ENCODE measurements at places on chromosomes 5 and 9.

DNA sequence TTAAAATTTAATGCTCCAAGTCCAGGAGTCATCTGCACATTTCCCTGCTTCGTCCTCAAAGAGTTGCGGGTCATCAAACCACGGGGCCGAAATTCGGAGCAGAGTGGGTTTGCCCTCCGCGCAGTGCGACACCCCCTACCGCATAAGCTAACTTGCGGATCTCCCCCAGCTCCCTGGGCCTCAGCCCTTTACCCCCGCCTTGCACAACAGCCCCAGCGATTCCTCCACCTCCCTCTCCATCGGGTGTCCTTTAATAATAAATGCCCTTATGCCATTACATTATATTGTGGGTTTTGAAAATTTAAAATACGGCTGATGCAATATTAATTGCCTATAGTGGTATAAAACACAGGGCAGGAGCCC, 3.9 kb downstream of the POU4F3 start:
- DNase-seq, result no peak

DNA sequence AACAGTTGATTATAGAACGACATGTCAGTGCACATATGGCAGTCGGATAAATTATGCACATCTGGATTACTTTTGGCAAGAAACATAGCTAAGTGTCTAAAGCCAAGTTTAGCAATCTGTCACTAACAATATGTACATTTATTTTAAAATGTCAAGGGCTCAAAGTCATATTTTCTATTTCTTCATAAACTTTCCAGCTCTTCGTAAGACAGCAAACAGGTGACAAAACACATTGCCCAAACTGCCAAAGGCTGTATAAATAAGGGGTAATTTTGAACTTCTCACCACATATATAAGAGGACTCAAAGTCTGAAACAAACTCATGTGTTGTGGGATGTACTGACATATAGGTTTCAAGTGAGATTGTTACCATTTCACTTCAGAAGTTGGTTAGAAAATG, 237.2 kb downstream of the ARL15 start:
- no peak for DNase-seq

- no peak for DNase-seq
Measured at GRCh38 chr5:5800801-5801761, 378.6 kb downstream of the ICE1 start.

- DNase-seq, result no peak
Measured at GRCh38 chr5:112479418-112479817, 60.3 kb upstream of the EPB41L4A start.

DNA sequence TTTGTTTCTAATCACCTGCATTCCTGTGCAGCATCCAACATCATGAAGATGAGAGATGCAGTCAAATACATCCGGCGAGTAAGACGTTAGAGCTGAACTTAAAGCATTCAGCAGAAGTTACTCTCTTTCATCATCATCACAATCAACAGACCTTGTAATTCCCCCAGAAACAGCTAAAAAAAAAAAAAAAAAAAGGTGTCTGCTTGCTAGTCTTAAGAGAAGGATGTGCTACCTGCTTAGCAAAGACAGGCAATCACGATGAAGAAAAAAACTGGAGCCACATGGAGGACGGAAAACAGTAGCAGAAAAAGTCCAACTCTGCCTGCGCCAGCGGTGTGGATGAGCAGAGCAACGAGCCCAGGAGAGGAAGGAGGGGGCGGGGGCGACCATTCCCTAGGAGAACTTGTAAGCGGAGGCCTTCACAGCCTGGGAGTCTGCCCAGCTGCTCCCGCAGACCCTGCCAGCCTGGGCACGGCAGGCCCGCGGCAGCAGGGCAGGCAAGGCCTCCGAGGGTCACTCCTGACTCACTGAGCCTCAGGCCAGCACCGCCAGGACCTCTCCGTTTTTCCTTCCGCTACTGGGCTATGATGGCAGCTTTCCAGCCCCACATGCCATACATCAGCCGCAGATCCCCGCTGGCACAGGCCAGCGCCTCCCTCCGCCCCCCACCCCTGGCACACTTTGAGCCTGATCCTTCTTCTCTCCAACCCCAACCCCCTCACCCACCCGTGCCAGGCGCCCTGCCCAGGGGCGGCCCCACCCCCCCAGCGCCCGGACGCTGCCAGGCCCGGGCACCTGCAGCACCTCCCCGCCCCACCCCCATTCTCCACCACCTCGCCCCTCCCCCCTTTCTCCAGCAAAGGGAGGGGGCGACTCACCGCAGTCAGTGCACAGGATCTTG, 1.4 kb downstream of the NRG2 start:
- DNase-seq, result peak; percentile 64

GRCh38 chr9:104776797-104777196, 12.9 kb downstream of the NIPSNAP3B start:
- no peak for DNase-seq

GRCh38 chr9:138013836-138014562, 136.4 kb downstream of the CACNA1B start:
- no peak for DNase-seq

DNA sequence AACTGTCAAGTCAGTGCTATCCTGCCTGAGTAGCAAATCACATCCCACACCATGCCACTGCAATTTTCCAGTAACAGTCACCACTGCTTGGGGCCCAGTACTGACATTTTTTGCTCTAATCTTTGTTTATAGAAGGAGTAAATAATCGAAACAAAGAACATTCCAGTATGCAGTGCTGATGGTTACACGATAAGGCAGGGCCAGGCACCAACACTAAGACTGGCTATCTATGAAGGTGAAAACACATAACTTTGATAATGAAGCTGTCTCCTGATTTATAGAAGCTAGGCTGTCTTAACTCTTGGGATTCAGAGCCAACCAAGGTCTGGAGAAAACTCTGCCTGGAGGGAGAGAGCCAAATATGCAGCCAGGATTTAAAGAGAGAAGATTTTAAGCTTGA, 365.3 kb downstream of the BNC2 start:
- no peak for DNase-seq

DNA sequence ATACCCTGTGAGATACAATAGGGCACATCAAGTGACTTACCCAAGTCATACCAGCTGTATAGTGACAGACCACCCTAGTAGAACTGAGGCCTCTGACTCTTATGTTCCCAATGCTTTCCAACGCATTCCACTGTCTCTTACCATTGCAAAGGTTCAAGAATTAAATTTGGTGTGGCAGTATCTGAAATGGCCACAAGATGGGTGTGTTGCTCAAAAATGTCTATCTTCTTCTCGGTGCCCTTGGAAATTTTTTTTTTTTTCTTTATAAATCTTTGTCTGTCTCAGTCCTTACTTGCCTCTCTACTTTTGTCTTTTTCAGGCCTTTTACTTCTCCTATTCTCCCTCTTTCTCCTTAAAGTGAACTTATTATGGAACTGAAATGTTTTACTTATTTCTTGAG, 48.4 kb downstream of the GPR21 start:
- DNase-seq, result peak; percentile 54

GRCh38 chr9:104968025-104968982, 40.3 kb upstream of the ABCA1 start:
- peak; percentile 93 for DNase-seq

DNA sequence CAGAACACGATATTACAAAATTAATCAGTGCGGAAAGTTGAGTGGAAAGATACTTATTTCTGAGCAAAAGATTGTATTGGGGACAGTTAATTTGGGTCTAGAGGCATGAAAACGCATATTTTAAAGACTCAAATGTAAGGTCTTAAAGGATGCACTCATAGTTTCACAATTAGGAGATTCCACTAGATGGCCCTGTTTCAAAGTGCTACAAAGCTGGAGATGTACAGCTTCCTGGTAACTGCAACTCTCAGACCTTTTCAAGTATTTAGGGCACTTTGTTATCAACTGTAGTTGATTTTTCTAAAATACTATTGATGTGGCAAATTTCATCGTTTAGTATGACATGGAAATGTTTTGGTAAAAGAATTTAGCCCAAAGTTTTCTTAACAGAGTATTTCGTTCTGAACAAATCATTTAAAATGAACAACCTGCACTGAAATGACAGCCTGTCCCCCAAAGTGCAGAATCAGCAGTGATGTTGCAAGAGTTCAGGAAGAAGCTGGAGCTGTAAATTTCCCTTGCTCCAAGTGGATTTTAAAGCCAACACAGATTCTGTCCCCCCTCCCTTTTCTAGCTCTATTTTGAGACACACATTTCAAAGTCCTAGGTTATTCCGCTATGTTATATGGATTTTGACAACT, 16.2 kb upstream of the NDUFB6 start:
- DNase-seq, result peak; percentile 57

GRCh38 chr9:133861086-133861485, 122.9 kb upstream of the SARDH start:
- DNase-seq, result no peak

DNA sequence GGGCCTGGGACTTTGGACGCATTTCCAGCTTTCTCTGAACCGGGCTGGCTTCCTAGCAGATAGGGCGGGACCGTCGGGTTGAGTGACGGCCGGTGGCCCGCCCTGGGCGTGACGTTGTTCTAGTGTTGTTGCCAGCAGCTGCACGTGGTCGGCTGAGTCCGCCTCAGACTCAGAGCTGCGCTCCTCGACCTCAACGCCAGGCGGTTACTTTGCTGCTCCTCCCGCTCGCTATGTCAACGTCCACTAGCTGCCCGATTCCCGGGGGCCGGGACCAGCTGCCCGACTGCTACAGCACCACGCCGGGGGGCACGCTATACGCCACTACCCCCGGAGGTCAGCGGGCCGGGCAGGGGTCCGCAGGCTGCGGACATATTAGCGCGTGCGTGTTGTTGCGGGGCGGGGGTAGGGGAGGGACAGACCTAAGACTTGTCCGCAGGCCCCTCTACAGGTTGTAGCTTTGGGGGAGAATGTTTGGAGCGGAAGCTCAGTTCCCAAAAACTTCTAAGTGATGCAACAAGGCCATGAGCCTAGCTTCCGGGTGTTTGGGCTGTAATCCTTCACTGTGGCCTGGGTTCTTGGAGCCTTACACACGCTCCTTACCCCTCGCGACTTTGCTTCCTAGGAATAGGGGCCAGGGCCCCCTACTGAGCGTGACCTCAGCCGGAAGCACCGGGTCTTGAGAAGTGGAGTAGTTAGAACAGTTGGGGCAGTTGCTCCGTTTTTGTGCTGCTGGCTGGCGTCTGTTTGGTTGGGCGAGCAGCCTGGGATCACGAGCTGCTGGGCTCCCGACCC, at the start of gene EIF4EBP3:
TSS of gene EIF4EBP3 (plus strand) at position 155 of the 792 bp plus-strand sequence. CDS start at position 231, 76 bp downstream.
- DNase-seq, result peak; percentile 98

DNA sequence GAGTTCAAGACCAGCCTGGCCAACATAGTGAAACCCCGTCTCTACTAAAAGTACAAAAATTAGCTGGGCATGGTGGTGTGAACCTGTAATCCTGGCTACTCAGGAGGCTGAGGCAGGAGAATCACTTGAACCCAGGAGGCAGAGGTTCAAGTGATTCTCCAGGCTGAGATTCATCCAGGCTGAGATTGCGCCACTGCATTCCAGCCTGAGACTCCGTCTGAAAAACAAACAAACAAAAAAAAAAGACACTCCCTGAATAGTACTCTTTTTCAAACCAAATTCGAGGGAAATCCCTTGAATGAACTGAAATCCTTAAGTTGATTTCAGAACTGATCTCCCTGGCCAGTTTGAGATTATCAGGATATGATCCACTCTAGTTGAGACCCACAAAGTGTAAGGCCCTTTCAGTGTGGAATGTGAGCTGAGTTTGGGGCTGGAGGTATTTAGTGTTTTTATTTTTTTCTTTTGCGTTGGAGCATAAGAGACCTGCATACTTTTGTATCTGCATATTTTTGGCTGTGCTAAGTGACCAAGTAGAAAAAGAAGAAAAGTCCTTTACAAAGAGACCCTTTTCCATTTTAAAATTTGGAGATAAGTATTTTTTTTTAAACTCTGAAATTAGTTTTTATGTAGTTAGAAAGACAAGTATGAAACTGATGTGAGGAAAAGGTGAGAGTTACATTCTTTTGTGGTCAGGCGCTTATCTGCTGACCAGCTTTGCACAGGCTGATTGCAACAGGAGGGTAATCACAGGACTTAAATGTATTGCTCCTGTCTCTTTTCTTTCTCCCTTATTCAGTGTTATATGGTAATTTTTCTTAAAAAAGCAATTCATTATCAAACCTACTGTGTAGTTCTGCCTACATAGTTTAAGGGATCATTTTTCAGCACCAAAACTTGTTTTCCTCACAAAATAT, 42.9 kb downstream of the TMEFF1 start:
- peak; percentile 16 for DNase-seq

GRCh38 chr9:109493648-109494047, 4.5 kb downstream of the PTPN3 start:
- DNase-seq, result no peak

DNA sequence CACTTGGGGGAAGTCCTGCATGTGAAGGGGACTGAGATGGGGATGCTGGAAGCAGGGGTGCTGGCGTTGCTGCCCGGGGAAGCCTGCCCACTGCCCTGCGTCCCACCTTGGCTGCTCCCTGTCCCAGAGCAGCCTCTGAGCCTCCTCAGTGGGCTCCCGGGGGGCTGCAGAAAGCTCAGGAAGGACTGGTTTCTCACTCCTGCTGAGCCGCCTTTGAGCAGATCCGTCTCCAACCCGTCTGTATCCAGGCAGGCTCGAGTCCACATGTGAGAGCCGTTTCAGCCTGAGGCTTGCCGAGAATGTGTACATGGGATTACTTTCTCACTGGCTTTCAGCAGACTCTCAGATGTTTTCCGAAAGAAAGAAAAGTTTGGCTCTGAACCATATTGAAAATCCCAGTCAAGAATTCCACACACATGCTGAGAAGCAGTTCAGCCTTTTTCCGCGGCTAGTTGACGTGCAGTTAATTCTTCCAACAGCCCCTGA, 95.3 kb upstream of the COL5A1 start:
- peak; percentile 39 for DNase-seq

- DNase-seq, result no peak
Measured at GRCh38 chr5:90542827-90543519, 13.6 kb upstream of the LYSMD3 start.

- no peak for DNase-seq
Measured at GRCh38 chr5:151480384-151481293, 33.2 kb downstream of the SLC36A1 start.

DNA sequence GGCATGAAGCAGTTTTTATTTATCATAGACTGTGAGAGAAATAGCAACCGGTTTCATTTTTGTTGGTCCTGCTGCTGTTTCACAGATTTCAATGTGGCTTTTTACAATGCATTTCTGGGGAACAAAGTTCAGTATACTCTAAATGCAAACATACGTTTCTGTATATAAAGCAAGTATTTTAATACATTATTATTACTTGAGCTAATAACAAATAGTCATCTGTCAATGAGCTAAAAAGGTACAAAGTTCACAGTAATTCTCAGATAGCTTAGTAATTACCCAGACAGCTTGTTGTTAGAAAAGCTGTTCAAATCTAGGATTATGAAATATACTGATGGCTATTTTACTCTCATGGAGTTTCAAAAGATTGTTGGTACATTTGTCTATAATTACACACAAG, 50.8 kb downstream of the PBX3 start:
- DNase-seq, result no peak

DNA sequence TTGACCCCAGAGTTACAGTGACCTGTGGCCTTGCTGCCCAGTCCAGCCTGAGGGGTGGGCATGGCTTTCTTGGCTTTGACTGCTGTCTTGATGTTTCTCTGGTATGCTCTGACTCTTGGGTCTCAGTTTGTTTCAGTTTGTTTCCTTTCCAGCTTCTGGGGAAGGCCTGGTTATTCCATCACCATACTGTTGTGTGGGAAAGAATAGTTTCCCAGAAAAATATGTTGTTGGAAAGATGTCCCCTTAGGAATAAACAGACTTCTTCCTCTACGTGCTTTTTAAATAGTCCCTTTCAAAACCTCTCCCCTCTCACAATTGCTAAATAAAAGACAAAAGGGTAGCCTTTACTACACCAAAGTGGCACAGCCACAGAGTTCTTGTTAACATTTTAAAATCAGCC, 49.5 kb downstream of the EGFLAM start:
- DNase-seq, result no peak

GRCh38 chr5:67206929-67207328, 10.3 kb upstream of the CD180 start:
- no peak for DNase-seq

GRCh38 chr5:68225188-68225910, 9.8 kb downstream of the PIK3R1 start:
- no peak for DNase-seq

- no peak for DNase-seq
Measured at GRCh38 chr5:134813407-134813806, 32.4 kb upstream of the C5orf24 start.

Measured in neural progenitor cell (in vitro differentiated cells).